ENCODE measurements at places on chromosomes 2 and 18.

GRCh38 chr2:168169097-168169745 is 78.2 kb downstream of the STK39 start:
- DNase-seq = no peak

GRCh38 chr2:119414894-119415293 is 16.8 kb upstream of the TMEM37 start:
- DNase-seq = no peak

GRCh38 chr18:10131460-10132395 is 217.9 kb downstream of the VAPA start:
- no peak for DNase-seq

GRCh38 chr18:59724103-59724502 is 26.9 kb upstream of the CCBE1 start:
- DNase-seq = no peak

DNA sequence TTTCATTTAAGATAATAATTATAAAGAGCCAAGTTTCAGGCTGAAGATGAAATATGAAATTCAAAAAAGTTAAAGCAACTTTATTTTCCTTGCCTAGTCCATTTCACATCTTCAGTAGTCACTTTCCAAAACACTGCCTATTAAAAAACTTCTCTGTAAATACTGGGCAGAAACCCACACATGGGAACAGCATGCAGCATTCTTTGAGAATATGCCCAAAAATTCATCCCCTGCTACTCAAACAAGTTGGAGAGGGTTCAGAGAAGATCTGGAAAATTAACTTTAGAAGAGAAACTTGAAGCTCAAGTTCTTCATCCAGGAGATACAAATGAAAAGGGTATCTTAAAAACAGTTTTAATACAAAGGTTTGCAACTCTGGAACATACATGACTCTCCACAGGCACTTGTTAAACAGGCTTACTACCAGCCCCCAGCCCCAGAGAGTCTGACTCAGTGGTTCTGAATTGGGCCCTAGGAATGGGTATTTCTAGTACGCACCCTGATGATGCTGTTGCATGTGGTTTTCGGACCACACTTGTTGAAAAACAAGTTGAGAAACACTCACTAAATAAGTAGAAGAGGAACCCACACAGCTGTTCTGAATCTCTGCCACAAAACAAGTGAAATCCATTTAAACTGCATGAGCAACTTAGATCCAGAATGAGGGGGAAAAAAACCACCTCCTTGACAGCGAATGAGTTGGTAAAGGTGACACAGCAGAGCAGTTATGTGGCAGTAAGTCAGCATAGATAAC is 329.1 kb downstream of the SATB2 start:
- DNase-seq = no peak

DNA sequence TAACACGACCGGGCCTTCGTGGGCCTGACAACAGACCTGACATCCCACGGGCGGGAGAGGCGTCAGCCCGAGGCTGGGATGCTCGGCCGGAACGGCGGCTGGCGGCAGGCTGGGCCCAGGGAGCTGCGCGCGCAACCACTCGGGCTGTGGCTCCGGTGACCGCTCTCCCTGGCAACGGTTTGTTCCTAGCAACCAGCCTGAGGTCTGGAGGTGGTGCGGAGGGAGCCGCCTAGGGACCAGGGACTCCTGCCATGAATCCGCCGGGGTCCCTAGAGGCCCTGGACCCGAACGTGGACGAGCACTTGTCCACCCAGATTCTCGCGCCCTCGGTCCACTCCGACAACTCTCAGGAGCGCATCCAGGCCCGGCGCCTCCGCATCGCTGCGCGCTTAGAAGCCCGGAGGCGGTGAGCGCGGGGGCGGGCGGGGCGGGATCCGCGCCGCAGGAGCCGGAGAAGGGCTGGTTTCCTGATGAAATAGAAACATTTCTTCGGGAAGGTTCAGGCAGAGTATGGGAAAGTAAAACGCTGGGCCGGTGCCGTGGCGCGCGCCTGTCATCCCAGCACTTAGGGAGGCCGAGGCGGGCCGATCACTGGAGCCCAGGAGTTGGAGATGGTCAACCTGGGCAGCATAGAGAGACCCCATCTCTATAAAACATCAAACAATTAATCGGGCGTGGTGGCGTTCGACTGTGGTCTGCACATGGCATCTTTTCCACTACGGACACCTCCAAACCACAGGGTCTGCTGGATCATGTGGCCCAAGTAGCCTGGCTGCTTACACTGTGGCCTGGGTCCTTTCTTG is at the start of gene DRC1:
DRC1 (plus strand) TSS at position 182 of the 803 bp plus-strand sequence; CDS start at position 252, 70 bp downstream.
- peak; percentile 31 for DNase-seq

GRCh38 chr2:63734510-63734909 is 107.2 kb upstream of the UGP2 start:
- no peak for DNase-seq

- DNase-seq = peak; percentile 69
Measured at GRCh38 chr2:11778923-11779757, 32.7 kb downstream of the LPIN1 start.

GRCh38 chr18:13930964-13931363 is 15.6 kb upstream of the MC2R start:
- no peak for DNase-seq

- DNase-seq = no peak
Measured at GRCh38 chr2:241564596-241565410, 6.3 kb downstream of the BOK start.

GRCh38 chr2:131542438-131543384 is 15.0 kb downstream of the CCDC74A start:
- no peak for DNase-seq

GRCh38 chr2:46845542-46846486 is 69.8 kb downstream of the MCFD2 start:
- DNase-seq = no peak

DNA sequence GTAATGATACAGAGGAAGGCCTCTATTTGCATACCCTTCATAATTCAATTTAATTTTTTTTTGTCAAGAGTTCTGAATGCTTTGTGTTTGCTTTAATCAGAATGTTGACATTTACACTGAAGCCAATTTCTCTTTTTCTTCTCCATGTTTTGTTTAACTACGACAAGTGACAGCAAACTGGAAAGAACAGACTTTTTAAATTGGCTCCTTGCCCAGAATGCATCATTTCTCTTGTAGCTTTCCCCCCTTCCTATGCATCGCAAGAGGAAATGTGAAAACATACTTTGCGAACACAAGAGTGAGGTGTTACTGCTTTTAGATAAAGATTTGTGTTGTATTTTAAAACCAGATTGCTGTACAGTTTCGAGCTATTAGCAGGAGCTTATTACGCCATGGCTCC is 955.2 kb upstream of the CELF4 start:
- DNase-seq = no peak

GRCh38 chr2:56326346-56326741 is 142.6 kb downstream of the CCDC85A start:
- no peak for DNase-seq

DNA sequence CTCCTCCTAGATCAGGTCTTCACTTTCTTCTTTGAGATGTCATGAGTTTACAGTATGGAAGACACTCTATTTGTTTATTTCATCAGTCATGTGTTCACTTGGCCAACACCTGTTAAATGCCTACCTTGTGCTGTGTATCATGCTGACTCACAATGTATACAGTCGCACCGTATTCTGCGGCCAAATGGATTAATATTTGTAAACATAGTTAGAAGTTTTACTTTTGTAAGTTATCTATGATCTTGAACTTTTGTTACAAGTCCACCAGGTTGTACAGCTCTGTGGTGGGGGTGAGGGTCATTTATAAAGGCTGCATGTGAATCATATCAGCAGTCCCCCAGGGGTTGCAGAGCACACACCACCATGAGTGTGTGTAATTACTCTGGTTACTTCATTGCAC is 408.7 kb upstream of the NRP2 start:
- DNase-seq = no peak

DNA sequence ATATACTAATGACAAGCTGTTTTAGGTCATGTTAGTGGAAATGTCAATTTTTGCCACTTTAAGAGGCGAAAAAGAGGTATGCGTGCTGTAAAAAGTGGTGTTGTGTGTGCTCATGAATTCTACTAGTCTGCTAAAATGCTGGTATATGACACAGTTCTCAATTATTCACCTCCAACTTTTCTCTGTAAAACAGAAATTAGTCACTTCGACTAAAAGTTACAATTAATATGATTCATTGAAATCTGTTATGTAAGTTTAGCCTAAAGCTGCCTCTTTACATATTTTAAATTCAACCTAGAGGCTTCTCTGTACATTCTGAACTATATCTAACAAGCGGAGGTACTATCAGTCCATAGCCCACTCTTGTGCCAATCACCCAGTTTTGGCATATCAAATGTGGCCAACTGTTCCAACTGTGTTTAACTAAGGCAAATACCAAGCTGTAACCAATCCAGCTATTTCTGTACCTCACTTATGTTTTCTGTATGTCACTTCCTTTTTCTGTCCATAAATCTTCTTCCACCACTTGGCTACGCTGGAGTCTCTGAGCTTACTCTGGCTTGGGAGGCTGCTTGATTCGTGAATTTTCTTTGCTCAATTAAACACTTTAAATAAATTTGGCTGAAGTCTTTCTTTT is 20.8 kb downstream of the BAZ2B start:
- DNase-seq = no peak

- DNase-seq = peak; percentile 67
Measured at GRCh38 chr2:120312860-120313694, 32.9 kb upstream of the INHBB start.

- DNase-seq = no peak
Measured at GRCh38 chr2:44389895-44390294, 28.1 kb downstream of the CAMKMT start.

- no peak for DNase-seq
Measured at GRCh38 chr2:161045726-161046125, 114.5 kb upstream of the TANK start.

DNA sequence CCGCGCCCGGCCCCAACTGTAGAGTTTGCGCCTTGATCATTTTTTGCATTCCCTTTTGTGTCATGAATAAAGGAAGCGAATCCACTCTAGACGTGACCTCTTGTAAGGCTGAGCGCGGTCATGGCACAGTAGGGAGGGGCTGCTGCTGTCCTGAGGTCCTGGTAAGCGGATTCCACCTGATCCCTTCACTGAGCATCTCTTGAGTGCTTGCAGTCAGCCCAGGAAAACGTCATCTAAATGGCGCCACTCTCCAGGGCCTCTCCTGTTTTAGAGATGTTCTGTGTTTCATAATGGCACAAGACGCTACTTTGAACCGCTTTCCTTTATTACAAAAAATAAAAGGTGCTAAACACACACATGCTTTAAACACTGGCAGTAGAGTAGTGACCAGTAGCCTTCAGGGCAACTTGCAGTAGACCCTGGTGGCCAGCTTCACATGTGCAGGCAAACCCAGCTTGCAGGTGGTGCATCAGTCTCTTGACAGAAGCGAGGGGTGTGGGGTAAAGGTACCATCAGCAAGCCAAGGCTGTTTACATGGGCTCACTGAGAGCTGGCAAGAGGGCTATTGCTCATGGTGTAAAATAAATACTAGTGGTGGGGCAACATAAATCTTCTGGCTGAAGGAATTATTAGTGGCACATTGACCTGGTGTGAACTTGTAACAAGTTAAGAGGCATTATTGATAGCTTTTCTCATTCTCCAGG is 43.0 kb upstream of the ACKR3 start:
- no peak for DNase-seq

Measured in GM19239 (cell line).